ENCODE measurements at places on chromosomes 6 and 20. TPM values are rescaled to one million over a fixed set of nuclear protein-coding genes. Genes with fewer than 3 reads are reported as not detected.

BMP5 gene
- total RNA-seq = not detected

RAB44 gene
- total RNA-seq = 0.49 TPM

GRCh38 chr20:9241721-9242427, 173.0 kb downstream of the PLCB4 start:
- no peak for DNase-seq

GRCh38 chr6:14682812-14683211, 563.1 kb upstream of the JARID2 start:
- DNase-seq = no peak

DNA sequence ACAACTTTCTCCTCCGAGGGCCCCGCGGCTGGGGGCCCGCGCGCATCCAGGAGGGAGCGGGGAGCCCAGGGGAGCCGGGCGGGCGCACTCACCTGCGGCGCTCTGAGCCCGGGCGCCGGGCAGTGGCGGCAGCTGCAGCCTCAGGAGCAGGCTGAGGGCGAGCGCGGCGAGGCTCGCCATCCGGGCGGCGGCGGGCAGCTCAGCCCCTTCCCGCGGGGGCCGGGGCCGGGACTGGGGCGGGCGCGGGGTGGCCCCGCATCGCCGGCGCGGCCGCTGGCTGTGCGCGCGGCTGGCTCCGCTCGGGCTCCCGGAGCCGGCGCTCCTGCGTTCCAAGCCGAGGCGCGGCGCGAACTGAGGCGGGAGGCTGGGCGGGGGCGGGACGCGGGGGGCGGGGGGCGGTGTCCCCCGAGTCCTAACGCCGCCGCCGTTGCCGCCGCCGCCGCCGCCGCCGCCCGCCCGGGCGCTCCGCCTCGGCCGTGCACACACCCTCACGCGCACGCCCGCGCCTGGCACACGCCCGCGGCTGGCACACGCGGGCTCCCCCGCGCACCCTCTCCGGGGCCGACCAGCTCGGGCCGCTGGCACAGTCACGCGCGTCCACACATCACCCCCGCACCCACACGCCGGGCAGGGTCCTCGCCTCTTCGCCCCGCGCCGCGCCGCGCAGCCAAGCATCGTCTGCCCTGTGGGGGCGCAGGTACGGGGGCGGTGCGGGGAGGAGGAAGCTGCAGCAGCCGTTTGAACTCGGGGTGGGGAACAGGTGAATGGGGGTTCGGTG, at the start of gene PTPRT:
Gene PTPRT (minus strand): TSS at position 353 of the 778 bp plus-strand sequence. CDS start 173 bp downstream, at position 180.
- no peak for DNase-seq

DNA sequence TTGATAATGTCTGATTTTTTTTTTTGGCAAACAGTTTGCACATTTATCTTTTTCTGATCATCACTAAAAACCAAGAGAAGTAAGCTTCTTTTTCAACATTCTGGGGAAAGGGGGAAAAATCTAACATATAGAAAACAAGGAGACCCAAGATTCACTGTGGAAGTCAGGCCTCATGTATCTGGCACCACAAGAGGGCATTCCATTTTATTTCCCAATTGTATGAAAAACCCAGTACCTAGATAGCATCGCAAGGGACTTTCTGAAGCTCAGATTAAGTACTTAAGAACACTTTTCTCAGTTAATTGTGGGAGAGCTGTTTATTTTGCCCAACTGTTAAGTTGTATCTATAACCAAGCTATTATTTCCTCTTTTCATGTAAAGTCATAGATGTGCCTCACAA, 152.9 kb downstream of the KLHL32 start:
- DNase-seq = no peak

DNA sequence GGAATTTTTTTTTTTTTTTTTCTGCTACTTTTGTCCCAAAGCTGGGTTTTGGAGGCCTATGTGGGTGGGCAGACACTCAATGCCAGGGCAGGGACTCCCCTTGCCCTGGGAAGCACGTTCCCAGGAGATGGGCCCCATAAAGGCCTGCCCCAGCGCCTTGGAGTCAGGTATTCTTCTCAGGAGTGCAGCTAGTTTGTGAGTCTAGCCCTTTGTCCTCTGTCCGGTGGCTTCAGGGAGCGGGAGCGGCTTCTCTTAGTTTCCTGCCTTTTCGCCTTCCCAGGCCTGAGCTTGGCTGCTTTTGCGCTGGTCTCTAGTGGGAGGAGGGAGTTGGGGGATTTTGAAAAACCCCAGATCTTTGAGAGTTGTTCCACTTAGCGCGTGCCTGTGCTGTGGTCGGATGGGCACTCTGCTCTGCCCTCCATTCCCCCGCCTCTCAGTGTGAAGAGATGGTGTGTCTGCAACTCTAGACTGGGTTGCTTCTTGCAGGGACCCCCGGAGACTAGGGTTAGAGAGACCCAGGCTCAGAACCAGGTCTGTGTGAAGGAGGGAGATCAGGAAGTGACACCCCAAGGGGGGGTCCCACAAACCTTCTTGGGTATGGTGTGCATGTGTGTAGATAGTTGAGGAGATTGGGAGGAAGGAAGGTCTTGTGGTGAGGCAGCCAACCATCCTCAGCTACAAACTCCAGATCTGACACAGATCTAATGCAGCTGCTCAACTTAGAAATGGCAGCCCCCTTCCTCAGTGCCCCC, 1.3 kb downstream of the PLCG1 start:
- no peak for DNase-seq

DNA sequence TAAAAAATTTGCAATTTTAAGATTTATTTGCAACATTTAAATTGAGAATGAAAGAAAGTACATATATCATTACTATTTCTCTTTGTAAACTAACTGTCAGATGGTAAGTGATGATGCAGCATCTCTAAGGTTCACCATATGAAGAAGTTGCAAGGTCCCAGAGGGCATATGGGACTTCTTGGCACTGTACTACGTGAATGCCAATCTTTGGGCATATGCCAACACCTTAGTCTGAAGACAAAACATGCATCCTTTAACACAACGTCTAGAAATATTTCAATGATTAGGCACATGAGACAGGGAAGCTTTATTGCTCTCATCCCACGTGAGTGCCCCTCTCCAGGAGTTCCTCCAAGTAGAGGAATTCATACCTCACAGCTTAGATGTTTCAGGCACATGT, 66.8 kb downstream of the CDK19 start:
- no peak for DNase-seq
